Stimulated activated CD8-positive, alpha-beta memory T cell treated with anti-CD3 and anti-CD28 coated beads, Interleukin-4, amount 100 ng/mL, for 1 hour (primary cell): ENCODE measurements at places on chromosomes 12 and 14.

DNA sequence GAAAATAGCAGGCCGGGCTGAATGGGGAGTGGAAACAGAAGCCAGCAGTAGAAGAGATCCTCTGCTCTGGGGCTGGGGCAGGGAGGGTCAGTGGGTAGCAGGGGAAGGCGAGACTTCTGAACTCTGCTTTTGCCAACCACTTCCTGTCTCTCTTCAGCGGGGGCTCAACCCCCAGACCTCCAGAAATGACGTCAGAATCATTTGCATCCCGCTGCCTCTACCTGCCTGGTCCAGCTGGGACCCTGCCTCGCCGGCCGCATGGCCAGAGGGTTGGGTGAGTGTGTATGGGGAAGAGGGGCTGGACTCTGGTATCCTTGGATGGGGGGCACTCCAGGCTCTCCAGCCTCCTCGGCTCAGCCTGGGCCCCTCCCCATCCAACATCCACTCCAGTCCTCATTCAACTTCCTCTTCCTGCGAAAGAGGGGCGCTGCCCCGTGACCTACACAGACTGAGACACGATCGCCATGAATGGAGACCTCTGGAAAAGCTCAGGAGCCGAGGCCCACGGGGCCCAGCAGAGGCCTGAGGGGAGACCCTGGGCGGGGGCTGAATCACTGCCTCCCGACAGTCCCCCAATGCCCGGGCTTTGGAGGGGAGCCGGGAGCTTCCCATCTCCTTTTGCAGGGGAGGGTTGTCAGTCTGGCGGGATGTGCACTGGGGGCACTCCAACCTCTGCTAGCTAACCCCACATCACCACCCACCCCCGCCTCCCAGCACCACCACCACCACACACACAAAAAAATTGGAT, 458 bp upstream of the HOXC4 start:
- DNase-seq, result no peak

DNA sequence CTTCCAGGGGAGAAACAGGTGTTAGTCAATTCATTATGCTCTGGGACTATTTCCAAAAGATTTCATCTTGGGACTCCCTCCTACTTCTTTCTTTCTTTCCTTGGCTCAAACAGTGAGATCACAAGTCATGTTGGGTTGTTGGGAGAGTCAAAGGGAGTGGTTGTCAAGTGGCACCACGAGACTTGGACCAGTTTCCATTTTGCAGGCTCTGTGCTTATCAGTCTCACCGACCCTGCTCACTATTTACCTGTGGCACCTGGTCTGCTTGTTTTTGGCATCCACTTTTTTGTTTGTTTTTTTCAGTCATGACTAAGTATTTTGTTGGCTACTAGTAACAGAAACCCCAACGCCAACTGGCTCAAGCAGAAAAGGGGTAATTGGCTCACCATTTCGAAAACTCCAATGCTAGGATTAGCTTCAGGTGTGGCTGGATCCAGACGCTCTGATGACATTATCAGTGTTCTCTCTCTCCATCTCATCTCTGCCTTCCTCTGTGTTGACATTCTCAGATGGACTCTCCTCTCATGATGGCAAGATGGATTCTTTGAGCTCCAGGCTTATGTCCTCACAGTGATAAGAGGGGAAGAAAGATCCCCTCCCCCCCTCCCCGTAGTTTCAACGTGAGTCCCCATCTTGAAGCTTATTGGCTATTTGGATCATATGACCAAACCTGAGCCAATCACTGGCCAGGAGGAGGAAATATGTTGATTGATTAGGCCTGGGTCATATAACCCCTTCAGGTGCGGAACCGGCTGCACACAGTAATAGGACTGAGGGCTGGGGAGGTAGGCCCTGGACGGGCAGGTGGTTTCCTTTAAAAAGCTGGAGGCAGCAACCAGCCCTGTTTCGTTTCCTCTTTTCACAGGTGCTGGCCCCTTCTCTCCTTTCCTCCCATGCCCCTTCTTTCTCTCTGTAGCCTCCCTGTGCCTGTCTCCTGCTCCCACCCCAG, 84.2 kb downstream of the AACS start:
- no peak for DNase-seq

GRCh38 chr12:93292731-93293566, 84.8 kb upstream of the NUDT4 start:
- no peak for DNase-seq

- DNase-seq, result no peak
Measured at GRCh38 chr14:52861403-52861802, 70.0 kb upstream of the GNPNAT1 start.

DNA sequence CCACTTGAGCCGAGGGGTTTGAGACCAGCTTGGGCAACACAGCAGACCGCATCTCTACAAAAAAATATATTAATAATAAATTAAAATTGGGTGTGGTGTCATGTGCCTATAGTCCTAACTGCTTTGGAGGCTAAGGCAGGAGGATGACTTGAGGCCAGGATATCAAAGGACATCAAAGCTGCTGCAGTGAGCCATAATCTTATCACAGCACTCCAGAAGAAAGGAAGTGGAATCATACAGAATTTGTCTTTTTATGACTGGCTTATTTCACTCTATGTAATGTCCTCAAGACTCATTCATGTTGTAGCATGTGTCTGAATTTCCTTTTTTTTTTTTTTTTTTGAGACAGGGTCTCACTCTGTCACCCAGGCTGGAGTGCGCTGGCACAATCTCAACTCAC, 43.9 kb upstream of the NUDT4 start:
- no peak for DNase-seq

DNA sequence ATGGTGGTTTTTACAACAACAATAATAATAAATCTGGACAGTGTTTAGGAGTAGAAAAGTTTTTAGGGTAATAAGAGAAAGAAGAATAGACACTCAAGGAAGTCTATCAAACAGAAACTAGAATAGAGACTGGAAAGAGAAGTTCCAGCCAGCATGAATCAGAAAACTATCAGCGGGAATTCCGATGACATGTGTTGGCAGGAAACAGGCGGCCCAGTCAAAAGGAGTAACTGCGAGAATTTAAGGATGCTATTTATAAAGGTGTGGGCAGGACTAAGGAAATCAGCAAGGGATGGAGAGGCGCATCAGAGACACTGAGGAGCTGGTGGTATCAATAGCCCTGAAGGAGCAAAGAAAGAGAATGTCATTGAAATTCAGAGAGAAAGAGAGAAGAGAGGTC, 89.9 kb downstream of the TBX5 start:
- no peak for DNase-seq

DNA sequence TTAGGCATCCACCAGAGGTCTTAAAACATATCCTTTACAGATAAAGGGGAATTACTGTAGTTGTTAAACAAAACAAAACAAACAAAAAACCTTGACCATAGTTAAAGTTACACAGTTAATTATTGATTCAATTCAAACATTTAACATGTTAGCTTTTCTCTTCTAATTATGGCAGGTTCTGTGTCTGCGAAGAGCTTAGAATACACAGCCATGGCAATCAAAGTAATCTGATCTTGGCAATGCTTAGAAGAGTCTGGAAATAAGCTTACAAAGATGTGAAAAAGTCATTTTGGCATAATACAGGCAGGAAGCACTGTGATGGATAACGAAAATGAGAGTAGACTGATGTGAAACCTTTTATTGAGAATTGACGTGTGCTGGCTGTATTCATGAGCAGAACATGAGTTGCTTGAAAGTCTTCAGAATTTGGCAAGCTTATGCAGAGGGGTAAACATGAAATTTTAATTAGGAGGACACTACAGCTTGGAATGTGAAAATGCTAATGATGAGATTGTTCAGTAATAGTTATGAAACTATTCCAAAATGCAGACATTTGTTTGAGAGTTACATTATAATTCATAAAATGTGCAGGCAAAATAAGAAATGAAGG, 629.6 kb downstream of the FSCB start:
- DNase-seq, result no peak

- DNase-seq, result no peak
Measured at GRCh38 chr12:65463611-65464010, 185.1 kb downstream of the MSRB3 start.

DNA sequence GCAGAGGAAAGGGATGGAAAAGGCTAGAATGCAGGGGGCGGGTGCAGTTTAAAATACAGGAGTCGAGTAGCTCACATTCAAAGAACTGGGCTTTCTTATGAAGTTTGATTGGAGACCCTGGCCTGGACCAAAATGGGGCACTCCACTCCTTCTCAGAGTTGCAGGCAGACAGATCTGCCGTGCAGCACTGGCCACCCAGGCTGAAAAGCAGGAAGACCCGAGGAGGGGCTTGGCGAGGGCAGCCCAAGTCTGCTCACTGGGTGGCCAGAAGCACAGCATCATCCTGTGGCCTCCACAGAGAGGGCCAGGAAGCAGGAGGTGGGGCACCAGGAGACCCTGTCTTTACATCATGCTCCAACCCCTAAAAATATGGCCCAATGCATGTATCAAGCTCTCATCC, 109.1 kb upstream of the BCL2L14 start:
- no peak for DNase-seq

DNA sequence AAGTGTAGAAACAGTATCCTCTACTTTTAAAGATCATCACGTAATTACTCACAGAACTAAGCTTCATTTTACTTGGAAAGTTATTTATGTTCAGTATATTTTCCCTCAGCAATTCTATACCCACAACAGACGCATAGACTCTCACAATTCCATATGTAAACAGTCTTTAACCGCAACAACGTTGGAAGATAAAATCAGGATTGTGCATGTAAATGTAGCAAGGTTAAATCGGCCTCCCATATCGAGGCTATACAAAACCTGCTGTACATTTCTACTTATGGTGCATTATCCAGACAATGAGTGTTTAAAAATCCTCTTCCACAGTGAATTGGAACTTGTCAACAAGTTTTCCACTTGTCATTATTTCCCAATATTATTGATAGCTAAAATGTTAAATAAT, 581.1 kb downstream of the SLC16A7 start:
- DNase-seq, result no peak

DNA sequence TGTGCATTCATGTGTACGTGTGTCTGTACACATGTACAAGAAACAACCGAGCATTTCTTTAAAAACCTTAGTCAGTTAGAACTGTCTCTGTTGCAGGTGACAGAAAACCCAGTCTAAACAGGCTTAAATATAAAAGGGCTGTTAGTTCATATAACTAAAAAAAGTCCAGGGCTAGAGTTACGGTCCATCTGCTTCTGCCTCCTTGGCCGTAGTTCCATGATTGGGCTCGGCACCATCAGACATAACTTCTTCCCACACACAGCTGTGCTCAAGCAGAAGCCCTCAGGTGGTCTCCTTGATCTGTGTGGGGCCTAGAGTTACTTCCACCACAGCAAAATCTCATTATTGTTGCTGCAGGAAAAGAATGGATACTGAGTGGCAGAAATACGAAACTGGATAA, 34.6 kb downstream of the CKB start:
- DNase-seq, result no peak
